Dermis microvascular lymphatic vessel endothelial cell (primary cell): ENCODE measurements at places on chromosomes 3 and 15. TPM values are rescaled to one million over a fixed set of nuclear protein-coding genes. Genes with fewer than 3 reads are reported as not detected.

The DPPA4 gene
- not detected in 2 replicates for total RNA-seq

The FANCD2OS gene
- not detected in 2 replicates for total RNA-seq

The DAZL gene
- total RNA-seq: not detected in 2 replicates

DNA sequence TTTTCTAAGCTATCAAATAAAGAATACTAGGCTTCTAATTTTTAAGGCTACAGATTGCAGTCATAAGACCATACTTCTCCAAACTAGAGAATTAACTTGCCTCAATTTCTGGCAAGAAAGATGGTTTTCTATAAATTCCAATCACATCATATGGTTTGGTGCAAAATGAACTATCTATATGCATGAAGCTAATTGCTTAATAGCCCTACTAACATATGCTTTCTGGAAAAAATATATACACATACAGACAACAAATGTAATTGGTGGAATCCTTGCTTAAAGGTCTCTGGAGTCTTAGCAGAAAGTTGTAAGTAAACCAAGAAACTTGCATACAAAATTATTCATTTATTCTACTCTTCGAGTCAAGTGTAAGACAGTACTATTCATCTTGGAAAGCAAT is 113.1 kb upstream of the NANOGP8 start:
- no peak for DNase-seq
